ENCODE measurements at places on chromosomes 11 and 22.

- DNase-seq: no peak
Measured at GRCh38 chr11:115097796-115098408, 406.3 kb downstream of the CADM1 start.

GRCh38 chr22:29217827-29218757 lies 12.4 kb downstream of the EMID1 start:
- no peak for DNase-seq

- no peak for DNase-seq
Measured at GRCh38 chr22:36678477-36678876, 25.1 kb downstream of the CACNG2 start.

DNA sequence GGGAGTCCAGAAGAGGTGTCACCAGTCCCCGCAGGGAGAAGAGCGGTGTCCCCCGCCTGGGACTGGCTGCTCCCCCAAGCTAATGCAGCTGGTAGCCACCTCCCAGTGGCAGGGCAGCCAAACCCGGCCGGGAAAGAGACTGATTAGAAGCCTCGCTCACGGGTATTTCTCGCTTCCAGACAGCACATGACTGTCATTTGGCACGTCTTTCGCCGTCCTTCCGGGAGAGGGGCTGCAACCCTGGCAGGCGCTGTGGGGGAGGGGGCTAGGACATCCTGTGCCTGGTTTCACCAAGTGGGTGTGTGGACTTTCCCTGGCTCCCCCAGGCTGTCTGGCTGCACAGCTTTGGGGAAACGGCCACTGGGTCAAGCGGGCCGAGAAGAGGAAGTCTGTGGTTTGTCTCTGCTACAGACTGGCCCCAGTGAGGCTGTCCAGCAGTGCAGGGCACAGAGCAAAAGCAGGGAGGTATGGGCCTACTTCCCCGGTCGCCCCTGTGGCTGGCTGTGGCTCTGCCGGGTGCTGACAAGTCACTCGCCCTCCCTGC lies 3.8 kb downstream of the CD81 start:
- no peak for DNase-seq

DNA sequence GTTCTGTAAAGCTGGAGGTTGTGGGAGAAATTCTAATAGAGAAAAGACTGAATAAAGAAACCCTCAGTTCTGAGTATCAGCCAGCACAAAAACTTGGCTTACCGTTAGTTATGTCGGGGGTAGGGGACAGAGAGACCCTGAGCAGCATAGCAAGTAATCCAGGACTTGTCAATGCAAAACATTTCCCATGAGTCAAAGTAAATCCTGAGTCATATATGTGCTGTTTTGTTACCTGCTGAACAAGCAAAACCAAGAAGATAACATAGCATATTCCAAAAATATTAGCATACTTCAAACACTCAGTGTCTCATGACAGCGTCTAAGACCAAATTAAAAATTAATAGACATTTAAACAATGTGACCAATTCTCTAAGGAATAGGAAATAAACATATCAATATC lies 75.1 kb upstream of the LUZP2 start:
- no peak for DNase-seq

DNA sequence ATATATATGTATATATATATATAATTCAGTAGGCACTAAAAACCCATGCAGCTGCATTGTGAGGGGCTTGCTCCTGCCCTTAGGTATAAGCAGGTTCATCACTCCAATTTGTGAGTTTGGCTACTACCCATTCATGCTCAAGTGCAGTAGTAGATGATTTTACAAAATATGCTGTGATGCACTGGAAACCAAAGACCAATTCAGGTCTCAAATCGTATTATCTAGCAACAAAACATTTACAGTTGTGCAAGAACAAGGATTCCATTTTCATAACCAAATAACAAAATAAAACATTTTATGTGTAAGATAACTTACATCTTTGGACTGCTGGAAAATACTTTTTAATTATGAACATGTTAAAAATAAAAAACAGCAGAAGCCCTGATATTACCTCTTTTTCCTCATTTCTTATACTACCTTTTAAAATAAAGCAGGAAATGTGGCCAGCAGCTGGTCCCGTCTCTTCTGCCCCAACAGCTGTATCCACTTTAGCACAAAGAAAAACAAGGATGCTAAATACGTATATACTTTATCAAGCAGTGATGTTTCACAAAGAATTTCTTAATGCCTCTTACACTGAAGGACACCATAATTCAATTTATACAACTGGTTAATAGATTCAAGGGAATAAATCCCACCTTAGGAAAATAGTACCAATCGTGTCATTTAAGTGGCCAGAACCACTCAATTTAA lies 2.8 kb downstream of the CREBZF start:
- no peak for DNase-seq

- peak; percentile 1 for DNase-seq
Measured at GRCh38 chr11:133793271-133794035, 51.9 kb downstream of the SPATA19 start.

GRCh38 chr11:12303421-12304149 lies 73.8 kb upstream of the PARVA start:
- no peak for DNase-seq

GRCh38 chr11:70603756-70604211 lies 205.5 kb downstream of the CTTN start:
- no peak for DNase-seq

DNA sequence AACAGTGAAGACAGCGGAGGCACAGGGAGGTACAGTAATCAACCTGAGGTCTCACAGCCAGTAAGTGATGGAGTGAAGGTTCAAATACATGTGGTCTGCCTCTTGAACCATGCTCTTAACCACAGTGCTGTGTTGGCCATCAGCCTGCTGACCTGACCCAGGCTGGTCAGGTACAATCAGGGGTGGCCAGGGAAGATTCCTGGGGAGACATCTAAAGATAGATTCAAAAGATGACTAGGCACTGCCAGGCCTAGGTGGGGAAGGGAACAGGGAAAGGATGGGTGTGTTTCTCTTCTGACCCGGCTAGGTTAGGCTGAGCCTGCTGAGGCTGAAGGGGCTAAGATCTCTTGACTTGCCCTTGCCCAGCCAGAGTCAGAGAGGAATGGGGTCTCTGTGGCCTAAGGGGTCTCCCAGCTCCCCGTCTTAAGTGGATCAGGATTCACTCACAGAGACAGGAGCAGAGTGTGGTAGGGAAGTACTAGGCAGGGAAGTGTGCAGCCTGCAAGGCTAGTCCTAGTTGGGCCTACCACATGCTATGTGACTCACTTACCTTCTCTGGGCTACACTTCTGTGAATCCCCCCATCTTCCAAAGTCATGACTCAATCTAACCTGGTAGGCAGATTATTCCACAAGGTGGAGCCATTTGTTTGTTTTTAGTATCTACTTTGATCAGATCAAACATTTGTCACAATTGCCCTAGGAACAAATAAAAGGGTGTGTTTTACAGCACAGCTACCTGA lies 10.4 kb upstream of the SREBF2 start:
- peak; percentile 65 for DNase-seq

DNA sequence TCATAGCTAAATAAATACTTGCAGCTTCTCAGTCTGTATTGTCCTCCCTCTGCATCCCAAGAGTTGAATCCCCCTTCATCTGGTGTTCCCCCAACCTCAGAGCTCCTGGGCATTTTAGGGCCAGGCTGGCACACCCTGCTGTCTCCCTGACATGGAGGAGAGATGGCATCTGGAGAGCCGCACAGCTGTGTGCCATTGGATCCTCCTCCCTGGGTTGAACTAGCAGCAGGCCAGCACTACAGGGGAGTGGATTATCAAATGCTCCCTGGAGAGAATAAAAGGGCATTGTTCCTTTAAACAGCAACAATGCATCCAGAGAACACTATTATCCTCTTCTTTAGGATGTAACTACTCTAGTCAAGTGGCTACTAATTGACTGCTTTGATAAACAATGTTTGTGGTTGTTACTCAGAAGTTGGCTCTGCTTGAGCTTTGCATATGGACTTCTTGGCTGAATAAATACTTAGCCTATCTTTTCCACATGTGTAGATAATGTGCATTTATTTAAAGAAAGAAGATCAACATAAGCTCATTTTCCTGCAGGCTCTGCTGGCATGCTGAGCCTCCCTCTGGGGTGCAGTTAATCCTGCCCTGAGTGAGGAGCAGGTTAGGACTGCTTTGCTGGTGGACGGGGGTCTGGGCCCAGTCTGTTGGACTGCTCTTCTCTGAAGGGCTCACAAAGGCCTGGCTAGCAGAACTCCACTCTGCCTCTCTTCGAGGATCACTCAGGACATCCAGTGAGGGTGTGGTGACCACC lies 897.2 kb downstream of the TBC1D22A start:
- peak; percentile 90 for DNase-seq

GRCh38 chr11:8988329-8989234 lies 15.2 kb downstream of the NRIP3 start:
- DNase-seq: no peak

GRCh38 chr11:119608781-119609180 lies 120.2 kb downstream of the NECTIN1 start:
- DNase-seq: no peak

- no peak for DNase-seq
Measured at GRCh38 chr11:9385327-9385899, 961 bp downstream of the IPO7 start.

DNA sequence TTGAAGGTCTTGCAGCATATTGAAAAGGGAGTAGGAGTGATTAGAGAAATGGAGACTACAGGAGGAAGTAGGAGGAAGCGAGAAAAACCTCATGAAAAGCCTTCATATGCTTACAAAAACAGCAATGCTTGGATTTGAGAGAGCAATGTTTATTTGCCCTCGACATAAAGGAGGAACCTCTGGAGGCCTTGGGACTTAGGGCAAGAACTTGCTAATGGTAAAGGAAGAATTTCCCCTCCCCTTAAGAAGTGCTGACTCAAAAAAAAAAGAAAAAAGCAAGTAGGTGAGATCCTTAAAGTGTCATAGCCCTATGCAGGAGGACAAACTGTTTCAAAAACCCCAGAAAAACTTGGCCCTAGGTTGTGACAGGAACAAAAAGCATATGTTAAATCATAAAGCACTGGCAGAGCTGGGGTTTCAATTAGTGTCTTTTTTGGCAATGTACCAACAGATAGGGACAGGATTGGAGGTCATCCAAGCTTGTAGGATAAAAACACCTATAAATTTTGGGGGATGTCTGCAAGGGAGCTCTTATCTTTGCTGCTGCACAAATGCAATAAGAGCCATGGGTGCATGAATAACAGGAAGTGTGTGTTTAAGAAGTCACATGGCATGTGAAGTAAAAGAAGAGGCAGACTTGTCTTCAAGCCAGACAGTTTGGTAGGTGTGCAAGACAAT lies 4.9 kb downstream of the GLYAT start:
- no peak for DNase-seq

- no peak for DNase-seq
Measured at GRCh38 chr11:115219376-115219775, 284.8 kb downstream of the CADM1 start.

GRCh38 chr11:70517988-70518907 lies 119.9 kb downstream of the CTTN start:
- no peak for DNase-seq

DNA sequence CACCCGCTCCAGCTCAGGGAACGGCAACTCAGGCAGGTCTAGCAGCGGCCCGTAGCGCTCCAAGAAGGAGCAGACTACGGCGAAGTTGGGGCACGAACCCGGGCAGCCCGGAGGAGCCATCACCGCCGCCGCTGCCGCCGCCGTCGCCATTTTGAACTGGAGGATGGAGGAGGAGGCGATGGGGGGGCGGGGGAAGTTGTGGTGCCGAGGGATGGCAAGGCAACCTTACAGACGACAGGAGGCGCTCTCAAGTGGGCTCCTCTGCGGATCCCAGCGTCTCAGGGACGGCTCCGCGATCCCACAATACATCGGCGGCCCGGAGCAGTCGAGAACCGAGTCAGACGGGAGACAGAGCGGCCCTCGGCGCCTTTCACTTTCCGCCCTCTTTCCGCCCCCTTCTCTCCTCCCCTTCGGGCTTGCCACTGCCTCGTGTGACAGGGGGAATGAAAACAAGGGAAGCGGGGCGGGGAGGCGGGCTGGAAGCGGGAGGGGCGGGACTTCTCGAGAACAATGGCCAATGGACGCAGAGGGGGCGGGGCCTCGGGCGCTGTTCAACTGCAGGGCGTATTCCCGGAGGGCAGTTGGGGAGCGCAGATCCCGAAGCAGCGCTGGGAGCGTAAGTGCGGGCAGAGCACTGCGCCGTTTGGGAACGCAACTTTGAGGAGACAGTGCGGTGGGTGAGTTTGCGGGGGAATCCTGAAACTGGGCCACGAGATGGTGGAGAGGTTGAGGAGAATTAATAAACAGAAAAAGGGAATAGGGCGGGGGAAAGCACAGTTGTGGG lies at the start of the genes AAMDC and RSF1:
Gene AAMDC (plus strand): TSS at position 580 of the 784 bp plus-strand sequence. CDS start 21,353 bp downstream, outside the sequence.
Gene RSF1 (minus strand): TSS at position 158 of the 784 bp plus-strand sequence. CDS start 8 bp downstream, at position 150.
- DNase-seq: peak; percentile 88

DNA sequence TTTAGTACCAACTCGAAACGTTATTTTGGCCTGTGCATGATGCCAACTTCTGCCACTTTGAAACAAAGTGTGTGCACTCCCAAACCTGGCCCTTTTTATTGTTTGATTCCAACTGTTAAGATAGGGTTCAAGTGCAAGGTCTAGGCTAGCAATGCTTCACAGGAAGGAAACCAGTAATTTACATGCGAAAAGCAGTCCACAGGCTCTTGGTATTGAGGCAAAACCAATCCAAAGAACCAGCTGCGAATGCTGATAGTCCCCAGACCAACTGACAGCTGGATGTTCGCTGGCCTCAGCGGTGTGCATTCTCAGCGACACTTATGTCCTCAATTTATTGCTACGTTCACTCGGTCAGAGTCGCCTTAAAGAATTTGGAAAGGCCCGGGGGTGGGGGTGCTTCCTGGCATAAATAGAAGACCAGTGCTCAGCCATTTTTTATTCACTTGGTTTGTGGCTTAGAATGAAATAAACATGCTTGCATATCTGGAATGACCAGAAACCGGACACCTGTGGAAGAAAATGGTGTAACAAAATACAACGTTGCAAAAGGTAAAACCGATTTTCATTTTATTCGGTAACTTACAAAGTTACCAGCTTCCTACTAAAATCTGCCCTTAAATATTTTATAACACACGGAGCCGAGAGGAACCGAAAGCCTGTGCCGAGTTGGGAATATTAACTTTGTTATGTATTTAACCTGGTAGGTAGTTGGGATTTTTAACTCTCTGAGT lies 1.6 kb downstream of the CPT1A start:
- no peak for DNase-seq

GRCh38 chr11:103878646-103879045 lies 157.8 kb upstream of the DDI1 start:
- DNase-seq: no peak

- DNase-seq: peak; percentile 34
Measured at GRCh38 chr11:65112546-65113360, 1.1 kb downstream of the TM7SF2 start.

- DNase-seq: no peak
Measured at GRCh38 chr22:48644108-48644507, 1183.6 kb downstream of the BRD1 start.

- DNase-seq: no peak
Measured at GRCh38 chr11:74684661-74685060, 46.6 kb downstream of the CHRDL2 start.

DNA sequence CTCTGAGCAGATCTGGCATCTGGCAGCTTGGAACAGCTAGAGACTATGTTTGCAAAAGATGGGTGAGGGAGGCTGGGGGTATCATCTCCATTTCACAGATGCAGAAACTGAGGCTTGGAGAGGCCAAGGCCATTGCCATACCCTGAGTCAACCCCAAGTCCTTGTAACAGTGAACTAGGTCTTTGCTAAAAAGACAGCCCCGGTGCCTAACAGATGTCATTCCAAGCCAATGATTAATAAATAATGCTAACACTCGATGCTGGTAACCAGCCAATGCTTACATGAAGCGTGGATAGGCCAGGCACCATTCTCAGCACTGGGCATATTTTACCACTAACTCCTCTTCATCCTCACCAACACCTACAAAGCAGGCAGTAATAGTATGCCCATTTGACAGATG lies 164.0 kb downstream of the MN1 start:
- DNase-seq: no peak

All from NCI-H748 treated with DMSO at 0.1 percent for 48 hours (cell line).